ENCODE measurements at places on chromosomes 12 and 14.

- no peak for DNase-seq
Measured at GRCh38 chr12:4286771-4287317, 13.3 kb downstream of the CCND2 start.

DNA sequence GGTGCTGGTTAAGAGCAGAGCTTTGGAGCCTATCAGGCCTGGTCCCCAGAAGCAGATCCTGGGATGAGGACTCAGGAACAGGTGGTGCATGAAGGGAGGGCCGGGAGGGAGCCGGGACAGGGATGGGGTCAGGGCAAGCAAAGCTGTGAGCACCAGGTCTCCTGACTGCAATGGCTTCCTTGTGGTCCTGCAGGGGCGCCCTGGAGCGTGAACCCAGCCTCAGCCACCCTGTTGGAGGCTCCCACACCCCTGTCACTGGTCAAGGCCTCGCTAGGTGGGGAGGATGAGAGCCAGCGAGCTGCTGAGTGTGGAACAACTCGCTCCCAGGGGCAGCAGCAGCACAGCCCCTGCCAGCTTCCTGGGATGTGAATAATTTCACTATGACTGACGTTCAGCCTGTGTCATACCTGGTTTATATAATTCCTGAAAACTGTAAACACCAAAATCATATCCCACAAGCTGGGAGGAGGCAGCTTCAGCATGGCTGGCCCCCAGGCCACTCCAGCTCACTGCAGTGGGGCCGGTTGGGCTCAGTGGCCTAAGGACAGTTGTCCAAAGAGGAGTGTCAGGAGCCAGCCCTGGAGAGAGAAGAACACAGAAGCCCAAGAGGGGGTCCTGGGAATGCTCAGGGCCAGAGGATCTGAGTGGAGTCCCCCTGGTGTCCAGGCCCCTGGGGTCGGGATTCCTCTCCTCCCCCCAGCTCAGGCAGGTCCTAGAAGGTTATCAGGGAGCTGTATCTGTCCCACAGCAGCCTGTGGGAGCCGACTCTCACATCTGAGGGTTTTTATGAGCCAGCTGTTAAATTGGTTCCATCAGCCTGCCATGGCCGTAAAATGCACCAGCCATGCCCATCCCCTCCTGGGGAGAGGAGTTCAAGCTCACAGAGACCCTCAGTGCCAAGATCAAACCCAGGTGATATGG, 272.9 kb downstream of the ADGRD1 start:
- DNase-seq, result no peak

GRCh38 chr12:67645601-67646000, 2.9 kb upstream of the DYRK2 start:
- DNase-seq, result no peak

DNA sequence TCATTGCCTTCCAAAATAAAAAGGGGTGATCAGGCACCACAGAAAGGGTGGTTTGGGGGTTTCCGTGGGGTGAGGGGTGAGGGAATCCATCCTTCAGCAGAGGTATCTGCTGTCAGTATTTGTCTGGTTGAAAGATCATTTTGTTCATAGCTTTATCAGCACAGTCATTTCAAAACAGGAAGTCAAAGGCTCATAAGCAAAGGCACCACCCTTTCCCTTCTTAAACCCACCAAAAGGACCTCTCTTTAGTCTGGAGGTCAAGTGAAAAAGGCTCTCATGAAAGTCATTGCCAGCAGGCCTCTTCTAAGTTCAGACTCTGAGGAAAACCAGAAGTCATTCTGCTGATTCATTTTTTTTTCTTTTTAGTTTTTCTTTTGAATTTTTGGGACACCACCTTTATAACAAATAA, 6.2 kb downstream of the CHST11 start:
- no peak for DNase-seq

DNA sequence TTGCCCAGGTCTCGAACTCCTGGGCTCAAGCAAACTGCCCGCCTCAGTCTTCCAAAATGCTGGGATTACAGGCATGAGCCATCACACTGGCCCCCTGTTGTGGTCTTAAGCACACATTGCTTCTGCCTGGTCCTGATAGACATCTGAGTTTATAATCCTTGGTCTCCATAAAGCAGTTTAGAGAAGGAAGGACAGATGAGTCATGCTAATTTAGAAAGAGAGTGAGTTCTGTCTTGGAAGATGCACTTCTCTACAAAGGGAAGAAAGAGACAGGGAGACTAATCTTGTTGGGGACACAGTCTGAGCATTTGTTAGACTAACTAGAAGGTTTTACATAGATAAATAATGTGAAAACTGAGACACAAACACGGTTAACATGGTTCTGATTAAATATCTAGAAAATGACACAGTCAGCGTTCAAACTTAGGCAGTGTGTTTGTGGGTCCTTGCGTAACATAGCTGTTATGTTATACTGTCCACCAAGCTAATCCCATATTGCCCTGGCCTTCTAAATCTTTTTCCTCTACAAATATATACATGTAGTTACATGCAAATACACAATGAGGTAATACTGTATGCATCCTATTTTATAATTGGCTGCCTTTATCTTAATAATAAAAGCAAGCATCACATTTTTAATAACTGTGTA, 31.0 kb downstream of the SAMD4A start:
- no peak for DNase-seq
